Fibroblast of villous mesenchyme (primary cell): ENCODE measurements at places on chromosomes 5 and 9. TPM values are rescaled to one million over a fixed set of nuclear protein-coding genes. Genes with fewer than 3 reads are reported as not detected.

DNA sequence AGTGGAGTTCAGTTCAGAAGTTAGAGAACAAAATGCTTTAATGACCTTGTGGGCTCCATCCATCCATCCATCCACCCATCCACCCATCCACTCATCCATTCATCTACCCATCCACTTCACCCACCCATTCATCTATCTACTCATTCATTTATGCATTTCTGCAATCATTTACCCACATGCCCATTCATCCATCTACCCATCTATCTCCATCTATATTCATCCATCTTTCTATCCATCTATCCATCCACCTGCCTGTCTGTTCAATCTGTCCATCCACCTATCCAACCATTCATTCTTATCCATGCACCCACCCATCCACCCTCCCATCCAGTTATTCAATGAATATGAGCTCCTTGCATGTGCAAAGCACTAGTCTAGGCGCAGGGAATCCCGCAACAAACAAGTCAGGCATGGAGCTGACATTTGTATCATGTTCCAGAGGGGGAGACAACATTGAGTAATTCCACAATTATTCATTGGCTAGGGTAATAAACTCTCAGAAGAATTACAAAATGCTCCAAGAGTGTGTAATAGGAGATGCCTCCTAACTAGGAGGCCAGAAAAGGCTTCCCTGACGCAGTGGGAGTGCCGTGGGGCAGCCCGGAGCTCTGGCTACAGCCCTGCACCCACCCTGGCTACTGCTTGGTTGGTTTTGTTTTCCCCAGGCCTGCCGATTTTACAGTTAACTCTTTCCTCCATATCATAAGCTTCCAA is 211.2 kb downstream of the NXNL2 start:
- peak; percentile 98 for DNase-seq

DNA sequence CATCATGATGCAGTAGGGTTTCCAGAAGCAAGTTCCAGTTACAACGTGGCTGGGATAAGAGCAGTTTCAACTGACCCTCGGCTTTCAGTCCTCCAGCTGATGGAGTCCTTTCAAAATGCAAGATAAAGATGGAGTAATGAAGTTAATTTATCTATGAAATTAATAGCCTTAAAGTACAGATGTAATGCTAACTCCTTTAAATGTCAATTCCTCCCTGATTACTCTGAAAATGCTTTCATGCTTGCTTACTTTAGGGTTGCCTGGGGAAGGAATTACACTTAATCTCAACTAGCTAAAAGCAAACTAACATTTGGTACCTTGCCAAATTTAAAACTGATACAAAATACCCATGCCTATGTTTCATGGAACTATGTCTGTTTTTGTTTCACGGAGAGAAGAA is 178.4 kb downstream of the KIAA0825 start:
- DNase-seq = no peak

MSX2 gene
- total RNA-seq = 0.32 and 0.43 TPM in 2 replicates

FOXE1 gene
- total RNA-seq = under 0.01 and 0.64 TPM in 2 replicates

GRCh38 chr9:119195521-119195920 is 173.7 kb downstream of the BRINP1 start:
- DNase-seq = no peak

GRCh38 chr5:73654171-73654811 is 28.3 kb downstream of the ARHGEF28 start:
- peak; percentile 44 for DNase-seq
